Uterus (tissue), 4 donors: ENCODE measurements at places on chromosomes 2 and 18. TPM values are rescaled to one million over a fixed set of nuclear protein-coding genes. Genes with fewer than 3 reads are reported as not detected.

The PLB1 gene
- total RNA-seq = 3.8 TPM

DNA sequence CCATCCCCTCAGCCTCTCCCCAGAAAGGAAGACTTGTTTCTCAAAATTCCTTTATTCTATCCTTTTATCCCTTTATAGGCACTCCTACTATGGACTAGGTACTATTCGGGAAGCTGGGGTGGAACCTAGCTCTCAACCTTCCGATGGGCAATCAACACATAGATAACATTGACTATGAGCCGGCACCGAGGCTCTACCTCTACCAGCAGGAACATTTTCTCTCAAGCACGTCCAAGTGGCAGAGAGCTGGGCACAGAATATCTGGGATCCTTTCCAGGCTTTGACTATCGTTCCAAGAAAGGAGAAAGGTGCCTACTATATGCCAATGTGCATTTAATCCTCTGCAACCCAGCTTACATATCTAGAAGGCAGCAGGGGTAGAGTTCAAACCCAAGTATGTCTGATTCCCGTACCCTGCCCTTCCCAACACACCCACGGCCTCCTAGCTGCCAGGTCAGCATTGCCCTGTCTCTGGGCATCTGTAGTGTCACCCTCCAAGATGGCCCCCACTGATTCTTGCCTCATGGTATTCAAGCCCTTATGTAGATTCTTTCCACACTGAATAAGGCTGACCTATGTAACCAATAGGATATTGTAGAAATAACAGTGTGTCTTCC is 28.3 kb downstream of the TNS1 start:
- no peak for DNase-seq

DNA sequence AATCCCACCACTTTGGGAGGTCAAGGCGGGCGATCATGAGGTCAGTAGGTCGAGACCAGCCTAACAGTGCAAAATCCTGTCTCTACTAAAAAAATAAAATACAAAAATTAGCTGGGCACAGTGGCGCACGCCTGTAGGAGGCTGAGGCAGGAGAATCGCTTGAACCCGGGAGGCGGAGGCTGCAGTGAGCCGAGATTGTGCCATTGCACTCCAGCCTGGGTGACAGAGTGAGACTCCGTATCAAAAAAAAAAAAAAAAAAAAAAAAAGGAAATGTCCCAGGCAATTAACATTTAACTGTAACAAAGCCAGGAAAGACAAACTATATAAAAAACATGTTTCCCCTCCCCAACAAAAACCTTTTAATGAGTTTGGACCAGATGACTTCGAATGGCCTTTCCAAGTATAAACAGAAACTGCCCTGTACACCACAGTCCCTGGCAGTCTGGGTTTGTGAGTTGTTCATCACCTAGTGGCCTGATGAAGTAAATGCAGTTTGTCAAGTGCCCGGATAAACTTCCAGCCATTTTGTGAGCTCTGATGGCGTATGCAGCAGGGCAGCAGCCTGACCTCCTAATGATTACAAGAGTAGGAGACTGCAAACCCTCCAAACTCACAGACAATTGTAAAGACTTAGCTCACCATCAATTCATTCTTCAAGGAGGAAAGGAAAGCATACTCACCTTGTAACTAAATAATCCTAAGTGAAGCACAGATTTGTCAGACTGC is 16.6 kb upstream of the PCBP1 start:
- DNase-seq = peak; percentile 55

DNA sequence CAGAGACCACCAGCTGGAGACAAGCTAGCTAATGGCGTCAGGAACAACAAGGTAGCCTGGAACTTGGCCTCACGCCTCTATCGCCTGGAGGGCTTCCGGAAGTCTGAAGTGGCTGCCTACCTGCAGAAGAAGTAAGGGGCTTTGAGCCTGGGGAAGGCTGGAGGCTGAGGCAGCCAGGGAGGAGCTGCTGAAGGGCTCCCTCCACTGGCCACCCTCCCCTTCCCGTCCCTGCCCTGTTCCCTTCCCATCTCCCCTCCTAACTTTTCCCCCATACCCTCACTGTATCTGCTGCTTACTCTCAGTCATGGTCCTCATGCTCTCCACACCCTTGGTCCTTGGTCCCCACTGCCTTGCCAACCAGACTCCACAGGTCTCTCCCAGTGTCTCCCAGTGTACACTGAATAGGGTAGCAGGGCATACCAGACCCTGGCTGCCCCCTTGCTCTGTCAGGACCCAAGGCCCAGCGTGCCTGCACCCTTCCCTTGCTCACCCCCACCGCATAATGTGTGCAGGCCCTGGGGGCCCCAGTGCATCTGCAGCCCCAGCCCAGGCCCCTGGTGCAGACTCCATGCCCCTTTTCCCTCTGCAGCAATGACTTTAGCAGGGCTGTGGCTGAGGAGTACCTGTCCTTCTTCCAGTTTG is 18.8 kb downstream of the PSD4 start:
- no peak for DNase-seq

The SPTBN1 gene
- 189 TPM for total RNA-seq

DNA sequence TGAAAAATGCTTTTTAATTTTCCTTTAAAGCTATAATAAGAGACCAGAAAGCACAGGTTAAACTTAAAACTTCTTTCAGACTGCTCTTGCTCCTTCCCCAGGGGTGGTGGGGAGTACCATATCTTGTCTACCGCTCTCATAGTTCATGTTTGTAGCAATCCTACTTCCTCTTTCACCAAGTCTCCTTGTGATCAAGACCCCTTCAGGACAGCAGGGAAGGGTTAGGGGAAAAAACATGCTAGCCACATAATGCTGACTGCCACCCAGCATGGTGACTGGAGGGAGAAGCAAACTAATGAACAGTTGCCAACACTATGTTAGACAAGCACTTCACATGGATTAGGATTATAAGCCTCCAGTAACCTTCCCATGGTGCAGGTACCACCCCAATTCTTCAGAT is 8.6 kb downstream of the MYO5B start:
- no peak for DNase-seq

- DNase-seq = no peak
Observed at GRCh38 chr18:69487488-69488394, 87.1 kb downstream of the DOK6 start.

DNA sequence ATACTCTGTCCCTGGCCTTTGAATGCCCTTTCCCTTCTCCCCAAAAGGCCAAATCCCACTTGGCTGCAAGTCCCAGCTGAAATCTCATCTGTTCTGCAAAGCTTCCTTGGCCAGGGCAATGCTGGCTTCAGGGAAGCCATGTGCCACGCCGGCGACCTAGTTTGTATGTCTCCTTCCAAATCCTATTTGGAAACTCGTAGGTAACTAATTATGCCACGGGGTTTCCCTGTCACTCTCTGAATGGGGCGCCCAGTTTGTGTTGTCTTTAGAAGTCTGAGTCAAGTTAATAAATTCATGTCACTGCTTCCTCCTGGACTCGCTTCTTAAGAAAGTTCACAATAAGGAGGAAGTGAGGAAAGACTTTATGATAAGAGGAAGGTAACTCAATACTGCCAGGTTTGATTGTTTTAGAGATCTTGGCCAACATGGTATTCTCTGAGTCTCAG is 19.1 kb downstream of the FHL2 start:
- no peak for DNase-seq
